ENCODE measurements at places on chromosomes 5 and 9. TPM values are rescaled to one million over a fixed set of nuclear protein-coding genes. Genes with fewer than 3 reads are reported as not detected.

IFNA13 gene
- total RNA-seq: not detected

PPP3R2 gene
- not detected for total RNA-seq

FOXD4L4 gene
- total RNA-seq: not detected

TAF11L5 gene
- not detected for total RNA-seq

PRRX2 gene
- 16.8 TPM for total RNA-seq

GFPT2 gene
- total RNA-seq: 5.1 TPM

SPINK4 gene
- not detected for total RNA-seq

C9orf153 gene
- total RNA-seq: 7.6 TPM

SPATA31A3 gene
- total RNA-seq: not detected

ZNF782 gene
- 11.3 TPM for total RNA-seq

C5orf46 gene
- total RNA-seq: 69.2 TPM

SLC38A9 gene
- 13.9 TPM for total RNA-seq

PRRC2B gene
- total RNA-seq: 286 TPM

SLC2A6 gene
- total RNA-seq: 0.42 TPM

MYMK gene
- total RNA-seq: not detected

CDX1 gene
- 0.26 TPM for total RNA-seq

Measured in suprapubic skin (tissue), 4 donors.